ENCODE measurements at places on chromosomes 16 and 17.

- peak; percentile 94 for DNase-seq
These were observed 22.6 kb downstream of the NDE1 start for GRCh38 chr16:15672514-15673167.

DNA sequence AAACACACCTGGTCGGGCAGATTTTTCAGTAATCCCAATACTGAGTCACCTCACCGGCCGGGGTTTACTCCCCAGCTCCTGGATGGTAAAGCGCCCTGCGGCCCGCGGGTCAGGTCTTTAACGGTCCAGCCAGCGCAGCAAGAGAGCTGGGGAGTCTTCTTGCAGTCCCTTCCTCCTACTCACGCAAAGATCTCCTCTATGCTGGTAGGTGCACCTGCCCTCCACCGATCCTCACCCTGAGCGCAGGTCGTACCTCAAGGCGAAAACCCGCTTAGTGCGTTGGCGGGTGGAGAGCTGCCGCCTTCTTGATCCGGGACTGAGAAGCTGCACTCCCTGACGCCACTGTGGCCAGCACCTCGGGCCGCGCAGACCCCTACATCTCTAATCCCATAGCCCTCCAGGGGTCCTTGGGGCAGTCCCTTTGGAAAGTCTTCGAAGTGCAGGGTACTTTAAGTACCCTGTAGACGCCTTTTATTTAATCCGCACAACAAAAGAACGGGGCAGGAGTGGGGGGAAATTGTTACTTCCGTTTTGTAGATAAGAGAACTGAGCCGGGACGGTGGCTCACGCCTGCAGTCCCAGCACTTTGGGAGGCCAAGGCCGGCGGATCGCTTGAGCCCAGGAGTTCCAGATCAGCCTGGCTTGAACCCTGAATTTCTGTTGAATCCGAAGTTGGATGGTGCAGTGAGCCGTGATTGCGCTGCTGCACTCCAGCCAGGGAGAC is 10.4 kb upstream of the HOXB13 start:
- no peak for DNase-seq

DNA sequence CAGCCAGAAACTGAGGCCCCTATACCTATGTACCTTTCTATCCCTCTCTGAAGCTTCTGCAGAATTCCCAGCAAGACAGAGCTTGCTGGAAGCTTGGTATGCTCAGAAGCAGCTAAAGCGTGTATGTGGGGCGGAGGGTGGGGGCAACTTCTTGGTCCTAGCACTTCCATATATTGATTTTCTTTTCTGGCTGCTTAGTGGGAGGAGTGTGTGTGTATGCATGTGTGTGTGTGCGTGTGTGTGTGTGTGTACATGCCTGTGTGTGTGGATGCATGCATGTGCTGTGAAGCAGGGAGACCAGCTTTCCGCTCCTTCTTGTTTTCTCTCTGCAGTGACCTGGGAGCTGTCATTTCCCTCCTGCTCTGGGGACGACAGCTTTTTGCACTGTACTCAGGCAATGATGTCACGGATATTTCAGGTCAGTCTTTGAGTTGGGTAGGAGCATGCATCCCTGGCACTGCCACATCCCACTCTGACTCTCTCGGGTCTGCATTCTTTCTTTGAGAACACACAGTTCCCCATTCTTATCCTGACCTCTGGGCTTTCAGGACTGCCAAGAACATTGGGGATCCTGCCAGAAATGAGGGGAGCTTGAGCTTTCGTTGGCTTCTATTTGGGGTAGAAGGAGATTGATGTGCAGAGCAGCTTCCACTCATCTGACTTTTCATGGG is 10.7 kb downstream of the HPR start:
- peak; percentile 87 for DNase-seq

DNA sequence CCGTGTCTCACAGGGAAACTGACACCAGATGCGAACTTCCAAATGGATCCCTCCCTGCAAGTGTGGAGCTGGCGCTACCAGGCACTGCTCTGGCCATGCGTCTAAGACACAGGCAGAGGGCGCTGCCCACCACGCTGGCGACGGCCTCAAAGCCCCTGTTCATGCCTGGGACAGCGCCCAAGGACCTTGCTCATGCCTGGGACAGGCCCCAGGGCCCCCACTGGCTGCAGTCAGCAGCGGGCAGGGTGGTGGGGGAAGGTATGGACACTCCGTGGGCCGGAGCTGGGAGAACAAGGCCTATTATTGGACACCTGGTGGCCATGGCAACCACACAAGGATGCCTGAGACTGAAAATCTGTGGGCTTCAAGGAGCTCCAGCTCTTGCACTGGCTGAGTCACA is 8.8 kb downstream of the ZG16B start:
- DNase-seq = peak; percentile 82

GRCh38 chr17:5282642-5283217 is 646 bp downstream of the RABEP1 start:
- peak; percentile 67 for DNase-seq

DNA sequence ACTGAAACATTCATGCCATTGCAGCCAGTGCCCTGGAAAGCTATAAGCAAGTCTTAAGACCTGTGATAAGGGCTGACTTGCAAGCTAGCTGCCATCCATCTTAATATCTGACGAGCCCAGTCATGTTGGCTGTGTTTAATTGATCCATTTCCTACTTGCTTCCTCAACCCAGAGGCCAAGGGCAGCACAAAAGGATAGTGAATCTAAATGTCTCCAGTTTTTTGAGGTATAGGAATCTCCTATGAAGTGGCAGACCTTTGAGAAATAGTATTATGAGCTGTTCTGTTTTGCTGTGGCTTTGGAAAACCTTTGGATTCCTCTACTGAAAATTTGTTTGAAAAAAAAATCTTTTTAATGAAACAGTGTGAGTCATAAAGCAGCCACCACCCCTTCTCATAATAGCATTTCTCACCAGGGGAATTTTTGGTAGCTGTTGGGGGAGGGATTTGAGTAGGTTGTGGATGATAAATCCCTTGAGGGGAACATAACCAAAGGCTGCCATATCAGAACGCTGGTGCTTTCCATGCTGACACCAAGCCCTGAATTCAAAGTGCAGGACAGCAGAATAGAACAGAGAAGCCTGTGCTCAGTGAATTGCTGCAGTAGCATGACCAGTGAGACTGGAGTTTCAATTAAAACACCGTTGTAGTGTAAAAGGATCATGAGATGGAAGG is 12.9 kb downstream of the ZNRF1 start:
- DNase-seq = no peak

GRCh38 chr17:40602445-40603443 is 37.5 kb upstream of the CCR7 start:
- no peak for DNase-seq

GRCh38 chr16:27398894-27399853 is 2.8 kb upstream of the IL21R start:
- peak; percentile 44 for DNase-seq

DNA sequence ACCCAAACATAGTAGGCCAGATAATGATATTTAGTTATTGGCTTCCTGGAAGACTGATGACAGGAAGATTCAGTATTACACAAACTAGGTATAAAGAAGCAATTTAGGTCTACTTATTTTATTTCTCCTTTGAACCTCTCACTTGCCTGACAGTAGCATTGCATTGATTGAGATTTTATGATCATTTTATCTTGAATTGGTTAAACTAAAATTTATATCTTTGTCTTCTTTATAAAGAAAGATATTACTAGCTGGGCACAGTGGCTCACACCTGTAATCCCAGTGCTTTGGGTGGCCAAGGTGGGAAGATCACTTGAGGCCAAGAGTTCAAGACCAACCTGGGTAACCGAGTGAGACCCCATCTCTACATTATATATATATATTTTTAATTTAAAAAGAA is 14.4 kb downstream of the HLF start:
- no peak for DNase-seq

DNA sequence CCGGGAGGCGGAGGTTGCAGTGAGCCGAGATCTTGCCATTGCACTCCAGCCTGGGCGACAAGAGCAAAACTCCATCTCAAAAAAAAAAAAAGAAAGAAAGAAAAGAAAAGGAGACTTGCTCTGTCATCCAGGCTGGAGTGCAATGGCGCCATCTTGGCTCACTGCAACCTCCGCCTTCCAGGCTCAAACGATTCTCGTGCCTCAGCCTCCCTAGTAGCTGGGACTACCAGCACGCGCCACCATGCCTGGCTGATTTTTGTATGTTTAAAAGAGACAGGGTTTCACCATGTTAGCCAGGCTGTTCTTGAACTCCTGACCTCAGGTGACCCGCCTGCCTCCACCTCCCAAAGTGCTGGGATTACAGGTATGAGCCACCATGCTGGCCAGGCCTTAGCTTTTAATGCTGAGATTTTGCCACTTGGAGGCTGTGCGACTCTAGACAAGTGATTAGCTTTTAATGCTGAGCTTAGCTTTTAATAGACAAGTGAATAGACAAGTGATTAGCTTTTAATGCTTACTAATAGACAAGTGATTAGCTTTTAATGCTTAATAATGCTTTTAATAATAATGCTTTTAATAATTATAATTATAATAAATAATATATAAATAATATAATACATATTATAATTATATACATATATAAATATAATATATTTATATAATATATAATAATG is 9.6 kb downstream of the LDAF1 start:
- DNase-seq = no peak

DNA sequence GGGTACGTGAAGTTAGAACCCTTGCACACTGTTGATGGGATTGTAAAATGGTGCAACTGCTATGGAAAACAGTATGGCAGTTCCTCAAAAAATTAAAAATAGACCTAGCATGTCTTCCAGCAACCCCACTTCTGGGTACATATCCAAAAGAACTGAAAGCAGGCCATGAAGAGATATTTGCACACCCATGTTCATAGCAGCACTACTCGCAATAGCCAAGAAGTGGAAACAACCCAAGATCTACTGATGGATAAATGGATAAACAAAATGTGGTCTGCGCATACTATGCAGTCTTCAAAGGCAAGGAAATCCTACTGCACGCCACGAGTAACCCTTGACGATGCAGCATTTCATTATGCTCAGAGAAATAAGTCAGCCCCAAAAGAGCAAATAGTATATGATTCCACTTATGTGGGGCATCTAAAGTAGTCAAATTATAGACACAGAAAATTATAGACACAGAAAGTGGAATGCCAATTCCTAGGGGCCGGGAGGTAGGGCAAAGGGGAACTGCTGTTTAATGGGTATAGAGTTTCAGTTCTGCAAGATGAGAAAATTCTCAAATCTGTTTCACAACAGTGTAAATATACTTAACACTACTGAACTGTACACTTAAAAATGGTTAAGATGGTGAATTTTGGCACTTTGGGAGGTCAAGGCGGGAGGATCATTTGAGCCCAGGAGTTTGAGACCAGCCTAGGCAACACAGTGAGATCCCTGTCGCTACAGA is 17.2 kb downstream of the CORO7 start:
- no peak for DNase-seq

DNA sequence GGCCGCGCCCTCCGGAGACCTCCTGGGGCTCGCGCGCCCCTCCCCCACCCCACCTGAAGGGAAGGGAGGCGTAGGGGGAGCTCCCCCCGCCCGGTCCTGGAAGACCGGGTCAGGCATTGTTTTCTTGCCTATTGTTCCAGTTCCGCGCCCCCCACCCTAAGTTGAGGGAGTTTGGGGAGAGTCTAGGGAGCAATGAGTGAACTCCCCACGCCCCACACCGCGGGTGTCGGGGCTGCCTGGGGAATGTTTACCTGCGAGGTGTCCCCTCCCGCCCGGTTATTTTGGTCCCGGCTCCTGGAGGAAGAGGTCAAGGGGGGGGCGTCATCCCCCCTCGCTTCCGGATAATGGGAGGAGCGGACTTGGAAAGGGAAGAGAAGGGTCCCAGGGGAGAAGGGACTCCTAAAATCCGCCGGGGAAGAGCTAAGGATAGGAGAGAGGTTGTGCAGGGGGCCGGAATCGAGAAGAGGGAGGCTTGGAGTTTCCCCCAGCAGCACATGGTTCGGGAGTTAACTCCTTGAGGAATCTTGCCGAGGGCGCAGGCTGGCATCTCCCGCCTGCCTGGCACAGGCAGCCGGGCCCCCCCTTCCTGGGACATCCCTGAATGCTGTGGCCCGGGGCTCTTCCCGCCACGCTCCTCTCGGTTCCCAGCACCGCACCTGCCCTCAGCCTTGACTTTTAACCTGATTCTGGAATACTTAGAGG is 881 bp downstream of the MLLT6 start:
- DNase-seq = peak; percentile 72

DNA sequence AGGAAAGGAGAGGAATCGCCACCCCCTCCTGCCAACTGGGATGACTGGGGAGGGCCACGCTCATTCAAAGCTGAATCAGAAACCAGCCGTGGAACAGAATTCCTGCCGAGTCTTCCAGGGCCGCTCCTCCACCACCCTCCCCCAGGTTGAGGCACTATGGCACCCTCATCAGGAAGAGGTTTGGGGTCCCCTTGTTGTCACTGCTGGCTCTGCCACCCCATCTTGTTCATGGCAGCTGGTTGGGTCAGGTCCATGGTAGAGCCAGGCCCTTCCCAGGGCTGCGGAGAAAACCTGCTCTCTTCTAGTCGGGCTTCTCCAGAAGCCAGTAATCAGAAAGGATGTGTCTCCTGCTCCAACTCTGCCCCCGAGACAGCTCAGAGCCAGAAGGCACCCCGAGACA is 41.8 kb downstream of the KCNJ12 start:
- DNase-seq = no peak

- DNase-seq = no peak
These were observed 581 bp downstream of the CD68 start for GRCh38 chr17:7579834-7580603.

GRCh38 chr17:39738568-39738901 is 797 bp downstream of the GRB7 start:
- DNase-seq = peak; percentile 48

- DNase-seq = peak; percentile 70
These were observed 1.1 kb downstream of the ARL4D start for GRCh38 chr17:43399839-43400328.

DNA sequence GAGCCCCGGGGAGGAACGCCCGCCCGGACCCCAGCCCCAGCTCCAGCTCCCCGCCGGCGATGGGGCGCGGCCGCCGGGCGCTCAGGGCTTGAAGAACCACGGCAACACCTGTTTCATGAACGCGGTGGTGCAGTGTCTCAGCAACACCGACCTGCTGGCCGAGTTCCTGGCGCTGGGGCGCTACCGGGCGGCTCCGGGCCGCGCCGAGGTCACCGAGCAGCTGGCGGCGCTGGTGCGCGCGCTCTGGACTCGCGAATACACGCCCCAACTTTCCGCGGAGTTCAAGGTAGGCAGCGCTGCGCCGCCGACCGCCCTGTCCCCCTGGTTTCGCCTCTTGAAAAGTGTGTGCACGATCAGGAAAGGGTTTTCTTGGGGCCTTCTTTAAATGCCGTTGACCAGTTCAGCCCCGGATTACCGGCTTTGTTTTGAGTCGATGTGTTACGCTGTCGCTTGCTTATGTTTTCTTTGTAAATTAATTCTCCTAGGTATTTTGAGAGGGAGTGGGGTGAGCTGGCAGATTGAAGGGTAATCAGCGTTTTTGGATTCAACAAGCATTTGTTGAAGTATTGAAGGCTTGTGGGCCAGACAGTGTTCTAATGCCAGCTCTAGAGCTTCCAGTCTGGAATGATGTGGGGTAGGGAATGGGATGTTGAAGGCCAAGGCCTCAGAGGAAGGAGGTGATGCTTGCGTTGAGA is 681 bp downstream of the USP43 start:
- DNase-seq = peak; percentile 55

Data from right cardiac atrium (tissue), 5 donors.